ENCODE measurements at places on chromosomes 6 and 20.

DNA sequence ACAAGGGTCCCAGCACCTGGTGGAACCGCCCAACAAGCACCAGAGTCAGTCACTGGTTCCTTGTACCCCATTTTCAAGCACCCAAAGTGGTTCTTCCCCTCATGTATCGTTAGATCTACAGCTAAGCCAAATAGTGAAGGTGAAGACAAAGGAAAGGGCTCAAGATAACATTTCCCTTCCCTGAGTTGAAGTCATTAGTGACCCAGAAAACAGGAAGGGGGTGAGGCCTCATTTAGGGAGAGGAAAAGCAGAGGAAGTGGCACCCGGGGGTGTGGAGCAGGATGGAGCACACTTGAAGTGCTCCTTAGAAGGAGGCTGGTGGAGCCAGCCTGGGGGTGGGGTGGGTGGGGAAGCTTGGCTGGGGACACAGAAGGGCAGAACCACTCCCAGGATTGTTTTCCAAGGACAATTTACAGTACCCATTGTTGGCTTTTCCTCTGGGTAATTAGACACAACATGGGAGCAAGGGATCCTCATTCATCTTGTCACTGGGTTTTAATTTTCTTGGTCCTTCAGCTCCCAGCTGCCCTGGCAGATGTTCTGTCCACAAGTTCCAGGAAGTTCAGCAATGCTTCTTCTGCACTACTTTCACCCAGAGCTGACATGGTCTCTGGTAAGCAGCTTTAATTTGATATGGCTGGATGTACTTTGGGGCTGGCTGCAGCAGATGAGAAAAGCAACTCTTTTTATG is 73.3 kb upstream of the CD93 start:
- no peak for DNase-seq

DNA sequence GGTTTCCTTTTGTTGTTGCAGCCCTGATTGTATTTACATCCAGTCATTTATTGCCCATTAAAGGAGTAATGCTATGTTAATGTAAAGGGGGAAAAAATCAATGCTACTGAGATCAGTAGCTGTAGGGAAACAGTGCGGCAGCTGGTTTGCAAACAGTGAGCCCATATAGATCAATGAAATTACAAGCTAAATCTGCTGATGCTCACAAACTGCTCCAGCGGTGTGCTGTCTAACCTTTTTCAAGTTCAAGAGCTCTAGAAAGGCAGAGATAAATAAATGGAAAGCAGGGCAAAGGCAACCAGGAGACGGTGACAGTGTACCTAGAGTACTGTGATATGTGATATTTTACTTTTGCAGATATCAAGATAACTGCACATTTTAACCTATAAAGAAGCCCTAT is 449.0 kb upstream of the MMS22L start:
- no peak for DNase-seq

GRCh38 chr20:10219993-10220750 is 1.5 kb downstream of the SNAP25 start:
- DNase-seq, result no peak

GRCh38 chr20:56552911-56553629 is 20.0 kb downstream of the FAM209B start:
- DNase-seq, result no peak

DNA sequence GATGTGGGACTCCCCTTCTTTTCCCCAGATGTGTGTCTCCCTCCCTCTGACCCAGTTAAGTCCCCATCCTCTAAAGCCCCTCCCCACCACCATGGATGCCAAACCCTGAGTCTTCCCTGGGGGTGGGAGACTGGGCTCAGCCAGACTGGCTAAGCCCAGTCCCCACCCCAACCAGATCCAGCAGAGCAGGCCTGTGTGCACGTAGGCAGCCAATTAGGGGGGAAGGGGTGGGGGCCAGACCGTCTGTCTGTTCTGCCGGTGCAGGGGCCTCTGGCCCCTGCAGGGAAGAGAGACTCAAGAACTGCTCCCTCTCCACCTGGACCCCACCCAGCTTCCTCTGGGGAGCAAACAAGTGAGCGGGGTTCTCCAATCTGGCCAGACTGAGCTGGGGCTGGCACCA is 605 bp downstream of the COX4I2 start:
- DNase-seq, result no peak

DNA sequence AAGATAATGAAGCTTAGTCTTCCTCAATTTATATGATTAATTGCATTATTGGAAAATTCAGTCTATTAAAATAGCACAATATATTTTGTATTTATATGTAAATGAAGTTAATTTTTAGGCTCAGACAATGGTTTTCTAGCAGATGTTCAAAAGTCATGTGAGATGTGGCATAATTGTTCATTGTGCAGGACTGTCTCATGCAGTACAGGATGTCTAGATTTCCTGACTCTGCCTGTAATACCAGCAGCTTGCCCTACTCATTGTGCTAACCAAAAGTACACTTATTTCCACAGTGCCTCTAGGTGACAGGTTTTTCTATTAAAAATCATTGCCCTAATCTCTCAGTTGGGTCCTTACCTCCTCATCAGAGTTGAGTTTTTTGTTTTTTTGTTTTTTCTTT is 12.4 kb downstream of the RALGAPB start:
- no peak for DNase-seq

- no peak for DNase-seq
These were observed 35.3 kb downstream of the DLL1 start for GRCh38 chr6:170255426-170256125.

DNA sequence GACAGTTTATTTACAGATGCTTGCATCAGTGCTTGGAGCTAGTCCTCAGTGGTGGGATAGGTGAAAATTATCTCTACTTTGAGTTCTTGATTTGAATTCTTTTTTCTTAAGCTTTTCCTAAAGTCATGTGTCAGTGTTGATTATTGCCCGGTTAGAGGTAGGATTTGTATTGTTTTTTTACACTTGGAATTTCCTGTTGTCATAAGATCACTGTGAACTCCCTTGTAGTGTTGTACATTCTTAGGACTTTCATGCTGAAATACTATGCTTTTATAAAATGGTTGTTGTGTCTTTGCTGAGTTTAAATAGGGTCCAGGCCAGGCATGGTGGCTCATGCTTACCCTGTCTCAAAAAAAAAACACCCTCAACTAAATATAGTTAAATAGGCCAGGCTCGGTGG is 20.3 kb downstream of the ASXL1 start:
- DNase-seq, result no peak

GRCh38 chr6:105553171-105553570 is 150.3 kb upstream of the PREP start:
- no peak for DNase-seq

DNA sequence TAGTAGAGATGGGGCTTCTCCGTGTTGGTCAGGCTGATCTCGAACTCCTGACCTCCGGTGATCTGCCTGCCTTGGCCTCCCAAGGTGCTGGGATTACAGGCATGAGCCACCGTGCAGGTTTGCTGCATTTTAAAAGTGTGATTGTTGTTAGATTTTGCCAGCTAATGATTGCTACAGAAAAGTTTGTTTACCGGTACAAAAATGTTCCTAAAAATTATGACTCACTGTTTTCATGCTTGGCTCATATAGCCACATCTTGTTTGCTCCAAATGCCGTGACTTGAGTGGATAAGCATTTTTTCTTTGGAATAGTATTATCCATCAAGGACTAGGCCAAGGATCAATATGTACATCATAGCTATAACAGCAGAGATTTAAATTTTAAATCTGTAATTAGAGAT is 24.3 kb downstream of the LRRN4 start:
- DNase-seq, result no peak

- no peak for DNase-seq
These were observed 244.1 kb upstream of the TBX18 start for GRCh38 chr6:85008296-85009009.

DNA sequence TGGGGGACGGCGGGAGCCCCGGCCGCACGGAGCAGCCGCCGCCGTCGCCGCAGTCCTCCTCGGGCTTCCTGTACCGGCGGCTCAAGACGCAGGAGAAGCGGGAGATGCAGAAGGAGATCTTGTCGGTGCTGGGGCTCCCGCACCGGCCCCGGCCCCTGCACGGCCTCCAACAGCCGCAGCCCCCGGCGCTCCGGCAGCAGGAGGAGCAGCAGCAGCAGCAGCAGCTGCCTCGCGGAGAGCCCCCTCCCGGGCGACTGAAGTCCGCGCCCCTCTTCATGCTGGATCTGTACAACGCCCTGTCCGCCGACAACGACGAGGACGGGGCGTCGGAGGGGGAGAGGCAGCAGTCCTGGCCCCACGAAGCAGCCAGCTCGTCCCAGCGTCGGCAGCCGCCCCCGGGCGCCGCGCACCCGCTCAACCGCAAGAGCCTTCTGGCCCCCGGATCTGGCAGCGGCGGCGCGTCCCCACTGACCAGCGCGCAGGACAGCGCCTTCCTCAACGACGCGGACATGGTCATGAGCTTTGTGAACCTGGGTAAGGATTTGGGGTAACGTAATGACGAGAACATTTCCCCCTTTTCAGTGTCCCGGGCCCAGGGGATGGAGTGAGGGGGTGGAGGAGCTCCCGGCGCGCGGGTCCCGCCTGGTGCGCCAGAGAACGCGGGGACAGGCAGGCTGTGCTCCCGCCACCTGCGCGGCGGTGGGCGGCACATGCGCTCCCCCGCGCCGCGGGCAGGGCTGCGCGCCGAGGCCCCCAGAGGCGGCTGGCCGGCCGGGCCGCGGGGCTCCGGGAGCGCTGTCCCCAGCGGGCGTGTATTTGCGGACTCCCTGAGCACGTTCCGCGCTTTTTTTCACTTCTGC is 1.4 kb downstream of the BMP6 start:
- no peak for DNase-seq

DNA sequence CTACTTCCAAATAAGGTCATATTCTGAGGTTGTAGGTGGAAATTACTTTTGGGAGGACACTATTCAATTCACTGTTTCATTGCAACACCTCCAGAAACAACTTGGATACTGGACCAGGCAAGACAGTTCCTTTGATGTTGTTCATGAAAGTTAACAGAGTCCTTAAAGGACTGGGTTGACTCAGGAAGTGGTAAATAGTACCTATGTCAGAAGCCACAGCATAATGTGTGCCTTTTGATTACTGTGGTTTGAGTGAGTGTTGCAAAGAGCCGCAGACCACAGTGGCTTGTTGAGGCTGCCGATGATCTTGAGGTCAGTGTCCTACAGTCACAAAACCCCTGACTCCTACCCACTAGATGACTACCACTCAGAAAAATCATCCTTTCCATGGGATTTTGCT is 10.9 kb downstream of the IL20RA start:
- DNase-seq, result peak; percentile 68

- DNase-seq, result no peak
These were observed 602 bp upstream of the HLA-DPB1 start for GRCh38 chr6:33075208-33075567.

DNA sequence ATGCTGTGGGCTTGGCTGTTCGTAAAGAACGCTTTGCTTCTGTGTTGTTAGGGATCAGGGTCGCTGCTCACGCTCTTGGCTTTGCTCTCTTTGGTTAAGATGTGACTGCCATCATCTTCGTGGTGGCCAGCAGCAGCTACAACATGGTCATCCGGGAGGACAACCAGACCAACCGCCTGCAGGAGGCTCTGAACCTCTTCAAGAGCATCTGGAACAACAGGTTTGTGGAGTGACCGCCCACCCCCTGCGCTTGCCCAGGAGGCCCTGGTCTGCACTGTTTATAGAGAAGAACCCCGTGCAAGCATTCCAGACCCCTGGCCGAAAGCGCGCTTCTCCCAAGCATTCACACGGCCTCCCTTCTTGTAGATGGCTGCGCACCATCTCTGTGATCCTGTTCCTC is 57.1 kb downstream of the GNAS start:
- no peak for DNase-seq

- no peak for DNase-seq
These were observed 227.4 kb downstream of the C6orf118 start for GRCh38 chr6:165081944-165082532.

- no peak for DNase-seq
These were observed 99.1 kb upstream of the MTHFD1L start for GRCh38 chr6:150766201-150766997.

DNA sequence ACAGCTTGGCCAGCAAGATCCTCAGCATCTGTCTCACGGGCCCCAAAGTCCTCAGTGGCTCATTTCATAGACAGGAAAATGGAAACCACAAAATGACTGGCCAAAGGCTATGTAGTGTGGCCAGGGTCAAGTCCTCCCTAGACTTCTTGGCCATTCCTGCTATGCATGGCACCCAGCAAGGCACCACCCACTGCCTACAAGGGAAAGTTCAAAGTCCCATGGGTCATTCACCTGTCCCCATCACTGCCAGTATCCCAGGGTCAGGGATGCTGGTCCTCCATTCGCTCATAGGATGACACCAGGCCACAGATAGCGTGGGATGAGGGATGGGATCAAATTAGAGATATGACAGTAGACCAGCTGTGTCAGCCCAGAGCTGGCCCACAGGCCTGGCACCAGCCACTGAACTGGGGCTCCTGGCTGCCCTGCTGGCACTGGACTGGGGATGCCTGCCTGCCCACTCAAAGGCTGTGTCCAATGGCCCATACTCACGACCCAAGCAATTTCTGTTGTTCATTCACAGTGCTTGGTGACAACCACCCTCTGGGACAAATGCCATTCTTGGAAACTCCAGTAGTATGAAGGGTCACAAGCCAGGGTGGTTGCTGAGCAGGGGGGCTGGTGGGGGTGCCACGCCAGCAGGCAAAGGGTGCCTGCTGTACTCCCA is 11.6 kb downstream of the ADISSP start:
- no peak for DNase-seq

DNA sequence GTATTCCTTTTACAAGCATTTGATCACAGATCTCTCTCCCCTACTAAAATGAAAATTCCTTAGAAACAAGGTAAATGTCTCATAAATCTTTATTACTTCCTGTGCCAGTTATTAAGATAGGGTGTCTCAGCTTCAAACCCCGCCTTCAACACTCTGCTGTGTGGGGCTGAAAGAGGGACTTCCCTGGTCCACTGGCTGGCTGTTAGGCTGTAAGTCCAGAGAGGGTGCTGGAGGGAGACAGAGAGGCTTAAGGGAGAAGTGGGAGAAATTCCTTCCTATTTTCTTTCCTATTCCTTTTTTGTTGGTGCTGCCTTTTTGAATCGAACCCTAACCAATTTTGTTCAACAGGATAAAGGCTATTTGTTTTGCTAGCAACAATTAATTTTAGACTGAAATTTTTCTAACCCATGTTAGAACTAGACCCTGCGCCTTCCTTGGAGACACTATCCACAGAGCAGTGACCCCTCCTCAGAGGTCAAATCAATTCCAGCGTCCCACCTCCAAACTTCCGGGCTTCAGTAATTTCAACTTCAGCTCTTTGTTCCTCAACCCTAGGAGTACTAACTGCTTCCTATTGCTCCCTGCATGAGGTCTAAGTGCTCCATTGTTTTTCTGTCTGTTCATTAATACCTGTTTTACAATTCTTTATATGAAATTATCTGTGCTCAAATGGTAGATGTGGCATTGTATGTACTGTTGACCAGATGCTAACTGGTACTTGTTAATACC is 207.5 kb upstream of the OPRM1 start:
- DNase-seq, result no peak
